Stimulated activated CD8-positive, alpha-beta memory T cell treated with anti-CD3 and anti-CD28 coated beads, Interleukin-2, amount 100 ng/mL, for 1 hour (primary cell): ENCODE measurements at places on chromosomes 16 and 17.

GRCh38 chr17:40551091-40551878 lies 14.0 kb downstream of the CCR7 start:
- no peak for DNase-seq

DNA sequence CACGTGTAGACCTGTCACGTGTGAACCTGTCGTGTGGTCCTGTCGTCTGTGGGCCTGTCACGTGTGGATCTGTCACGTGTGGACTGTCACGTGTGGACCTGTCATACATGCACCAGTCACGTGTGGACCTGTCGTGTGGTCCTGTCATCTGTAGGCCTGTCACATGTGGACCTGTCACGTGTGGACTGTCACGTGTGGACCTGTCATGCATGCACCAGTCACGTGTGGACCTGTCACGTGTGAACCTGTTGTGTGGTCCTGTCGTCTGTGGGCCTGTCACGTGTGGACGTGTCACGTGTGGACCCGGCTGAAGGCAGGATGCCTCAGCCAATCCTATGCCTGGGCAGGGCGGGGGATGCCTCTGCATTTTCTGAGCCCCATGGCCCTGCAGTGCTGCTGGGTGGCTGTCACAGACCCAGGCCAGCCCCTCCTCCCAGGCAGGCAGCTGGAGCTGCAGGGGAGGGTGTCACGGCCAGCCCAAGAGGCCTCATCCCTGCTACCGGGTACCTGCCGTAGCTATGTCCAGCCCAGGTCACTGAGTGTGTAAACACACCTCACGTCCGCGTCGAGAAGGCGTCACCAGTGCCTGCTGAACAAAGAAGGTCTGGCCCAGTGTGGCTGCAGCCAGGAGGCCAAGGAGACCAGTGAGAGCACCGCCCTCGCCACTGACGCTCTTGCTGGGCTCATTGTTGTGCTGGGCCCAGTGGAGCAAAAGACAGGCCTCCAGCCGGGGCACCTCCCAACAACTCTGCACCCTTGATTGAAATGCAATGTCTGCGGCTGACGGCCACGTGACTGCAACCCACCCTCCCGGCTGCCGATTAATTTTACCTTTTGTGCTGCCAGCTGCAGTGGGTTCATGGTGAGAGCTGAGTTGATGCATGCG lies 18.6 kb upstream of the ACSF3 start:
- DNase-seq: no peak

- DNase-seq: no peak
These were observed 79.5 kb upstream of the NKD1 start for GRCh38 chr16:50468749-50469078.

DNA sequence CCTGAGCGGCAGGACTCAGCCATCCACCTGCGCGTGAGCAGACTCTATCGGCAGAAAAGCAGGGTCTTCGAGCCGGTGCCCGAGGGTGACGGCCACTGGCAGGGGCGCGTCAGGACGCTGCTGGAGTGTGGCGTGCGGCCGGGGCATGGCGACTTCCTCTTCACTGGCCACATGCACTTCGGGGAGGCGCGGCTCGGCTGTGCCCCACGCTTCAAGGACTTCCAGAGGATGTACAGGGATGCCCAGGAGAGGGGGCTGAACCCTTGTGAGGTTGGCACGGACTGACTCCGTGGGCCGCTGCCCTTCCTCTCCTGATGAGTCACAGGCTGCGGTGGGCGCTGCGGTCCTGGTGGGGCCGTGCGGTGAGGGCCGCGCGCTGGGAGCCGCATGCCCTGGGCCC lies 14.9 kb downstream of the METRNL start:
- no peak for DNase-seq

- no peak for DNase-seq
These were observed 189.9 kb downstream of the SEC14L1 start for GRCh38 chr17:77330602-77331081.
